AML-193 (cell line): ENCODE measurements at places on chromosomes 6 and 20.

GRCh38 chr20:57498425-57499400 is 26.2 kb downstream of the CTCFL start:
- peak; percentile 40 for DNase-seq

GRCh38 chr20:34564833-34565232 is 6.3 kb downstream of the MAP1LC3A start:
- DNase-seq: no peak

GRCh38 chr6:37260040-37260439 is 2.1 kb upstream of the TMEM217 start:
- no peak for DNase-seq

GRCh38 chr6:27375613-27376079 is 12.9 kb upstream of the ZNF391 start:
- DNase-seq: no peak

GRCh38 chr6:71533939-71534379 is 245.3 kb downstream of the OGFRL1 start:
- DNase-seq: peak; percentile 13

DNA sequence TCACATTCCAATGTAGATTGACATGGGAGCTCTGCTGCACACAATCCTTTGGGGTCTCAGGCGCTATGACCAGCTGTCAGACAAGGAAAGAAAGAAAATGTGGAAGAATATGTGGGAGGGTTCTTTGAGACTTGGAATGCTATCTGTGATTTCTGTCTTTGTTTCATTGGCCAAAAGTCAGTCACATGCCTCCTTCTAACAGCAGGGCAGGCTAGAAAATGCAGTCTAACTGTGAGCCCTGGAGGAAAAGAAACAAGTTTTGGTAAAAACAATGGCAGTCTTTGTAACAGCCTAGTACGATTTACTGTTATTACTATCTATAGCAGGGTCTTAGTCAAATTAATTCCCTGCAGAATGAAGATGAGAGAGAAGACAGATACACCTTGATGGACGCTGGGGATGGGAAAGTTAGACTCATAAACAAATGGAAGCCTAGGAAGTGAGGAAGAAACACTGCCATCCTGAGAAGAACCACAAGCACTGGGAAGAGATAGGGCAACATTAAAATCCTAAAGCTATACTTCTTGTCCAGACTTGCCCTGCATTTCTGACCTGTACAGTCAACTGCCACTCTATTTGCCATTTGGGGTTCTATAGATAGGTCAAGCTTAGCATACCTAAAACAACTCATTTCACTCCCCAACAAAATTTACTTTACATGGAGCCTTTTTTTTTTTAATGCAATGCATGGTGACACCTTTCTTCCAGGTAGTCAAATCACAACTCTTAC is 833.0 kb downstream of the KIF16B start:
- no peak for DNase-seq

DNA sequence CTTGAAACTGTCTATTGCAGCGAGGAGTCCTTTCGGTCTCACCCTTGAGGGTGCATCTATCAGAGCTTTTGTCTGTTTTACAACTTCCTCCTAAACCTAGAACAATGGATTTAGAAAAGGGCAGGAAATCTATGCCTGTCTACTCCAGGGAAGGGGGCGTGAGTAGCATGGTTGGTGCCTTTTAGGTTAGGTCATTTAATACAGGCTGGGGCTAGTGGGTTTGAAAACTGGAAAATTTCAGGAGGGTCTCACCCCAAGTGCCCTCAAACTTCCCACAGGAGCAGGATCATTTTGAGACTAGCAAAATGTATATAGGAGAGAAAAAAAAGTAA is 33.5 kb upstream of the BMP6 start:
- no peak for DNase-seq
